Cortex of kidney (tissue), 1 donor: ENCODE measurements at places on chromosomes 1 and 21.

GRCh38 chr1:226185141-226186036, 1.2 kb downstream of the ACBD3 start:
- DNase-seq, result no peak

DNA sequence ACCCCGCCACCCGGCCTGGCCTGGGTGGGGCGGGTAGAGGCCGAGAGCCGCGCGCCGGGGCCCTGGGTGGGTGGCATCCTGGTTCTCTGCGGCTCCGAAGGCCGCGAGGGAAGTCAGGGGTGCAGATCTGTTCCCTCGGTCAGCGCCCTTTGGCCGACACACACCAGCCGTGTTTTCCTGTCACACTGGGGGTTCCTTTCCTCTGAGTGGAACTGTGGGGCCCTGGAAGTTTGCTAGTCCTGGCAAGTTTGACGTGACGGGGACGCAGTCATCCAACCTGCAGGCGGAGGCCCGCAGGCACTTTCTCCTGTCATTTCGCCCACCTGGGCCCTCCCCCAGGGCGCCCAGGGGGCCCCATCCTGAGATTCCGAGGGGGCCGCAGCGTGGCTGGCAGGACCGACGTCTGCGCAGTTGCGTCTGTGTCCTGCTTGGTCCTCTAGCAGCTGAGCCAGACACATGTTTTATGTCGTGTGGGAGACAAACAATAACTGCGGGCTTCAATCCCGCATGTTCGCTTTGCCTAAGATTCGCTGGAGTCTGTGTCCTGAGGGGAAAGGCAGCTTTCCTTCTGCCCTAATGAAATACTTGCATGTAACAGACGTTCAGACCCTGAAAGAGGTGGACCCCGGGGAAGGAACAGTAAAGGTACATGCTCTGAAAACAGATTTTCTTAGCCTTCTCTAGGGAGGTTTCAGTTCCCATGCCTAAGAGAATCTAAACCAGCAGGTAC, 1.5 kb downstream of the FAM163A start:
- no peak for DNase-seq

DNA sequence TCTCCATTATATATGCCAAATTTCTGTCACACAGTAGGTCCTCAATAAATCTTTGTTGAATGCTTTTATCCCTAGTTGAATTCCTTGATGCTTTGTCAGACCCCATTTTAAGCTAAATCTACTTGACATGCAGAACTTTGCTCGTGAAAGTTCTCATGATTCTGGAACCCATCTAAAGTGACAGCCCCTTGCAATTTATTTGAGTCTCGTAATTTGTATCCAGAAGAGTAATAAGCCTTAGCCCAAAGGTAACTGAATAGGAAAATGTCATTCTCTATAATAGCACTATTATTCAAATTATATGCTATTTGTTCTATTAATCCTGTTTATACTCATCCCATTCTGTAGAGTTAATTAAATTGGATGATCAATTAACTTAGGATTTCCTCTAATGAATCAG, 466.6 kb upstream of the OLFM3 start:
- no peak for DNase-seq

- DNase-seq, result no peak
Observed at GRCh38 chr21:45039317-45040156, 34.8 kb upstream of the ADARB1 start.

GRCh38 chr1:31789259-31790065, 25.3 kb upstream of the ADGRB2 start:
- no peak for DNase-seq

GRCh38 chr1:239337799-239338430, 48.5 kb upstream of the CHRM3 start:
- DNase-seq, result no peak

DNA sequence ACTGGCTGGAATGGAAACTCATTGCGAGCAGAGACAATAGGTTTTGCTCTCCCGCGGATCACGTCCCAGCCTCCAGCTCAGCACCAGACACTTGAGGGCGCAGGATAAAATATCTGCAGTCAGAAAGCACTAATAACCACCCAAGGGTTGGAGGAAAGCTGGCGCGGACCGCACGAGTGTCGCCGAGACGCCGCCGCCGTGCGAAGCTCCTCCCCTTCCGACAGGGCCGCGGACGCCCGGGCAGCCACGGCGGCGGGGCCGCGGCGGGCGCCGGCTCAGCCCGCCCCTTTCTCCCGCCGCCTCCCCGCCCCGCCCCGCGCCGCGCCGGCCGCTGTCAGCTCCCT, at the start of gene CMPK1:
TSS of gene CMPK1 (plus strand) at position 213 of the 344 bp plus-strand sequence. CDS start 156 bp downstream, outside the sequence.
- DNase-seq, result no peak

DNA sequence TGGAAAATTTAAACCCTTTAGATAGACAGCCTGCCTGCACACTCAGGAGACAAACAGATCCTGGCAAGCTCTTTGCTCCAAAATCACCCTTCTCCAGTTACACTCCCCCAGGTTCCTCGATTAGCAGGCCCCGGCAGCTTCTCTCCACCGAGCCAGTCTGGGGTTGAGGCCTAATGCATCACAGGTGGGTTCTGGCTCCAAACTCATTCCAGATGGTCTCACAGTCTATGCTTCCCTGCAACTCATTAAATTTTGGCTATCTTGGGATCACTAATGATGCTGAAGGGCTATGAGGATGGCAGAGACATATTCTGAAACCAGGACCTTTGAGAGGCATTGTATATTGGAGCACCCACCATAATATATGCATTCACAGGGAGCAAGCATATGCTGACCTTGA, 559.8 kb upstream of the USP24 start:
- DNase-seq, result no peak

DNA sequence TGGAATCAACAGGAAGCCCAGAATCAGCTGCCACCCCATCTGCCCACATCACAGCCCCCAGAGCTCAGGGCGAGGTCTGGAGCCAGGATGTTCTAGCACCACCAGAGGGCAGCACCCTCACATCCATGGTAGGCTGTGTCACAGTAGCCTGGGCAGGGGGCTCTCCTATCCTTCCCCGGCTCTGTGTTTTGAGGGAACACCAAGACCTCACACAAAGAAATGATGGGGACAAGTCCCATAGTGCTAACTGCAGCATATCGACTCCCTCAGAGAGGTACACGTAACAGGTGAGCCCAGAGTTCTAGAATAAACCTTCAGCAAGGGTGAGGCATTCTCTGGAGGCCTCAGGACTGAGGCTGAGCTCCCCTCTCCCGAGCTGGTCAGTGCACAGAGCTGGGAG, 2.3 kb upstream of the KCNC4 start:
- DNase-seq, result no peak

DNA sequence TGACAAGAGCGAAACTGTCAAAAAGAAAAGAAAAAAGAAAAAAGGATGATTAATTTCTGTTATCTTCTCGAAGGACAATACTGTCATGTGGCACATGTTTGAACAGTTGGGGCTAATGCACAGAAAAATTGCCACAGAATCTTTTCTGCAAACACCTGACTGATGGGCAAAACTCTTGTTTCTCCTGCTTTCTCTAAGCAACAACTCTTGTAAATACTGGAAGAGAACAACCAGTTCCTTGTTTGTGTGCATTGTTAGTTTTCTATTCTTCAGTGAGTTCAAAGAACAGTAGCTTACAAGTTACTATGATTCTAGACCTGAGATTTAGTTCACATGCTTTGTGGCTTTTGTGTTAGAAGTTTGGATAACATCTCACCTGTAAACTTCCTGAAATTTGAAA, 60.7 kb downstream of the CDC14A start:
- DNase-seq, result no peak
